HT1080 (cell line): ENCODE measurements at places on chromosomes 16 and 17. TPM values are rescaled to one million over a fixed set of nuclear protein-coding genes. Genes with fewer than 3 reads are reported as not detected.

DNA sequence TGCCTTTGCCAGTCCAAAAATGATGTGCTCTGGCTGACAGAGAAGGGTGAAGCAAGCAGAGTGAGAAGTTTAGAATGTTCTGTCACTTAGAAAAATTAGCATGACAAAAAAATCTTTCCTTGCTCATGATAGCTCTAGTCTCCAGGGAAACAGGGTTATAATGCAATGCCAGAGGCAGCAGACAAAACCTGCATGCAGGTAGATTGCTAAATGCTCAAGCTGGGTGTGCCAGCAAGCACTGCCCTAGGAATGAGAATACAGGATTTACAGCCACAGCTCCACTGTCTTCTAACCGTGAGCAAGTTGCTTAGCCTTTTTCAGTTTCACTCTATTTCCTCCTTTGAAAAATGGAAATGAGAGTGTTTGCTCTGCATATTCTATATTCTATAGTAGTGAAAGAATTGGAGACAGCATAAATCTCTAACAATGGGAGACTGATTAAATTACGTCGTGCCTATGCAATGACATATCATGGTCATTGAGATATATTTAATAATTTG is 516.6 kb upstream of the C16orf82 start:
- no peak for DNase-seq

GRCh38 chr17:56314026-56314425 is 160.8 kb downstream of the ANKFN1 start:
- DNase-seq, result no peak

DNA sequence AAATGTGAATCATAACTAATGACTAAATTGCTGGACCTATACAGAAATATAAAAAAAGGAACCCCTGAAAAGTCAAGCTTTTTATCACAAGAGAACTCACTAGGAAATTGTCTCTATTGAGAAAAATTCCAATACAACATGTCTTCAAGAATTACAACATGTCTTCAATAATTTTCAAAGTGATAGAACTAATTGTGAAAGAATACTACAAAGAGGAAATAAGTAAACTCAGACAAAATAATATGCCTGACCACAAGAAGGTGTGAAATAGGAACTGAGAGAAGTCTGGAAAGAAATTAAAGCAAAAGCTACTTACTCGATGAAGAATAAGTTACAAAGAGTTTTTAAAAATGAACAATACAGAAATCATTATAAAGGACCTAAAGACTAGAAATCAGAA is 29.9 kb upstream of the OR1G1 start:
- DNase-seq, result no peak

PRKCA gene
- total RNA-seq, result 16.2 and 24.1 TPM in 2 replicates

SKAP1 gene
- 0.18 TPM in 1 of 2 replicates, not detected in the other for total RNA-seq

DNA sequence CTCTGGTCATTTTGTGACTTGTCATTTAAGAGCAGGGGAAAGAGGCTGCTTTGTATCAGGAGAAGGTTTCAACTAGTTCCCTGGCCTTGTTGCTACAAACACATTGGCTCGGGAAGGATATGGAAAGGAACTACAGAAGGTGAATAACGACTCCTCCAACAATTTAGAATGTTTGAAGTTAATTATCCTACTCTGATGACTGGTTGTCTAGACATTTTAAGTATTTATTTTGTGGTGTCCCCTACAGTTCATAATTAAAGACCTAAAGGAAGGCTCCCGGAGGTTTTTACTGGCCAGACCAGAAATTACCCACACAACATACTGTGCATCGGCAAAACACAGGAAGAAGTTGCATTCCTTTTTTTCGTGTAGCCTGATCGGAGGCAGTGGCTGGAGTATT is 515.8 kb upstream of the SALL1 start:
- no peak for DNase-seq

- DNase-seq, result no peak
Measured at GRCh38 chr17:82696916-82697807, 1.3 kb downstream of the RAB40B start.

DNA sequence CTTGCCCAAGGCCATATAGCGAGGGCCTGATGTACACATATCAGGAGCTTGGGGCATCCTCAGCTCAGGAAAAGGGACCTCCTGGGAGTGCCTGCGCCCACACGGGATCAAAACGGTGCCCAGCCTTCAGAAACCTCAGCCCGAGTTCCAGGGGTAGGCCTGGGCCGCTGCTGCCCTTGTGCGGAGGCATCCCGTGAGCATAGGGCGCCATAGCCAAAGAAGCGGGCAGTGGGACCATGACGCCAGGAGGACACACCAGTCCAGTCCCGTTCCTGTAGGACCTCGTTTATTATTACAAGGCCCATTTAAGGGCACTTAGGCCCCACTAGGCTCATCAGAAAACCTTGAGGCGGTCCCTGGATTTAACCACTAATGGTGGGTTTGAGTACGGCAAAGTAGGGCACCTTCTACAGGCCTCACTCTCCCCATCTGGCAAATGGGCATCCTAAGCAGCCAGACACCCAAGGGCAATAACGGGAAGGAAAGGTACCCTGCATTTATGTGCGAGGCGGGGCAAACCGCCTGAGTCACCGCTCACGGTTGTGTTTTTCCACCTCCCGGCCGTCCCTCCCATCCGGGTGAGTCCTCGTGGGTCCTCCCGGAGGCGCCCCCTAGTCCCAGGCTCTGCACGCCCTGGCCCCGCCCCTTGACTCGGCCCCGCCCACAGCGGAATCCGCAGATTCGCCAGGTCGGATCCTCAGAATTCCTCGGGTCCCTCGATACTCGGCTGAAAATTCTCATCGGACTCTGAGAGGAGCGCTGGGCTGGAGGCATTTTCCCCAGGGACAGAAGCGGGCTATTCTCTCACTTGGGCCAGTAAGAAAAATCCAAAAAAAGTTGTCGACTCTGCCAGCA is 726 bp upstream of the SETD1A start:
- DNase-seq, result peak; percentile 90

DNA sequence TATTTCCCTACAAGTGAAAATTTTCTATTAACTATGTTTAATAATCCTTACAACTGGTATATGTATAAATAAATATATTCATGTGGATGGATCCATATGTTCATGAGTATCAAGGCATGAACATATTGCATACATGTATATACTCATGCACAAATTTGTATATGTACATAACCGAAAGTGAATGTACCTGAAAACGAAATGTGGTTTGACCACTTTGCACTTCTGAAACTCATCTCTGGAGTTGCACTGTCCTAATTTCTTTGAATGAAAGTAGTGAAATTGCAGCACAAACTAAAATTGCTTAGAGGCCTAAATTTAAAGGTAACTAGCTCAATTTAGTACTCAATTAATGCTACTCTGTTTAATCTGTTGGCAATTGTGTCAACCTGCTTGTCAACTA is 27.4 kb upstream of the GNAO1 start:
- DNase-seq, result no peak
